AG04449 (cell line): ENCODE measurements at places on chromosomes 16 and 17.

DNA sequence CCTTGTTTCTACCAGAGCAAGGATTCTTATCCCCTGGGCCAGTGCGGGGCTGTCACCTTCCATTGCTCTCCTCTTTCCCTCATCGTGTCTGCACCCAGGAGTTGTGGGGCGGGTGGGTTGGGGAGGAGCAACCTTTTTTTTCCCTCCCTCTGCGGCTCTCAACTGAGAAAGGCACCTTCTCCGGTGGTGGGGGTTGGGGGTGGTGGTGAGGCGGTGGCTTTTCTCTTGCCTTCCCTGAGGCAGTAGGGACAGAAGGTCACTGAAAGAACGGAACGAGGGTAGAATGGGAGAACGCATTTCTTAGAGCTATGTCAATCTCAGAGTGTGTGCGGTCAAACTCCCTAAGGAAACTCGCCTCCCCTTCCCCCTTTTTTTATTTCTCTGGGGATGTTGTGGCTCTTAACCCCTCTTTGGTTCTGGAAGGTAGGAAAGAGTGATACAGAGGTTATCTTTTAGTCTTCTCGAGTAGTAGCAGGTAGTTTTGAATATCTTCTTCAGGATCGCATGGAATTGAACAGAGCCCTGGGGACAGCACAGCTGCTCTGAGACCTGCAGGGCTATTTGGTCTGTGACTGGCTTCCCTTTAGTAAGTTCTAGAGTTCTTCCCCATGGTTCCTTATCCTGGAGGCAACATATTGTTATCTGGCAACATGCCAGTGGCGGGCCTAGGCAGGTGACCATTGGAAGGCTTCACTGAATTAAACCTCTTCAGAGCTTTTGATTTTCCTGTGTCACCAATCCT is 994 bp downstream of the CLTC start:
- DNase-seq, result no peak

DNA sequence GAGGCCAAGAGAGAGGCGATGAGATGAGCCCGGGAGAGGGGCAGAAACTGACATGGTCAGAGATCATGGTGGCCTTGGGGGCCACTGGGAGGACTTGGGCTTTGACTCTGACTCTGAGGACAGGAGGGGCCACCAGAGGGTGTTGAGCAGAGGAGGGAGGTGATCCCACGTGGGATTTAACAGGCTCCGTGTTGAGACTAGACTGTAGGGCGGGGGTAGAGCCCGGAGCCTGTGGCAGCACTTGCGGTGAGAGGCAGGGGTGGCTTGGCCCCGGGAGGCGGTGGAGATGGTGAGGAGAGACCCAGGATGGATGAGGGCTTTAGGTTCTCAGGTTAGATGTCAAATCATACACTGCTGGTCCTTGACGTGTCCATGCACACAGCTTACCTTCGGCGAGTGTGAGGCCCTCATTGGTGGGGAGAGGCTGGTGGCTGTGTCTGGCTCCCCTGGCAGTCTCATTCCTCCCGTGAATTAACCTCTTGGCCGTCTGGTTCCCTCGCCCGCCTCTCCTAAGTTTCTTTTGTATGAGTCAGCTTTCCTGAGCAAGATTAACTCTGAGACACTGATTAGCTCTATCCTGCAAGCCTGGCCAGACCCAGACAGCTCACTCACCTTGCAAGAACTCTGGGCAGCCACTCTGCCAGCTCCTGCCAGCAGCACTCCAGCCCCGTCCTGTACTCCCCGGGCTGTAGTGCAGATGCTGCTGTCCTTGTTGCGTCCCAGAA is 39.7 kb downstream of the VPS35L start:
- peak; percentile 88 for DNase-seq

DNA sequence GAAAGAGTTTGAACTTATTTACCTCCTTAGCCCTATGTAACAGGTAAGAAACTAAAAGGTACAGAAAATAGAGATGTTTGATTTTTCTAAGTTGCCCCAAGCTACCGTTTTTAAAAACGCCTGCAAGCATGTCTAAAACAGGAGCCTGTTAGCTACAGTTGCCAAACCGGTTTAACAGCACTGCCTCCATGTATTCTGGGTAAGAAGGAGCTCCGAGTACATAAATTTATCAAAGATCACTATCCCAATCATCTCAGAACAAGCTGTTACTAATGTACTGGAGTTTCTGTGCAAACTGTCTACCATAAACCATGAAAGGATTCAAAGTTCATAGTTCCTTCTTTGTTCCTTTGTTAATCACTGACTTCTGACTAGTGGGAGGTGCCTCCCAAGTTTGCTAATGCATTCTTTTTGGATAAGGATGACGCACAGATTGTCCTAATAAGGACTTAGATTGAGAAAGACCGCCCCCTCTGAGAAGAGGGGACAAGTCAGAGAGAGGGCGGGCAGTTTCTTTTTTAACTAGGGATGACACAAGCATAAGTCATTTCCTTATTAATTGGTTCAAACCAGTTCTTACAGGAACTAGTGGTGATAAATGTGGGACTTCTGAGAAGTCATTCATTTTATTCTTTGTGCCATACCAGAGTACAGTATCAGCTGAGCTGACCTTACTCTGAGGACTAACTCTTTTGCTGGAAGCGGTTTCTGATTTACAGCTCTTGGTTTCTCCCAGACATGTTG is 55.3 kb downstream of the TUBD1 start:
- DNase-seq, result peak; percentile 100

DNA sequence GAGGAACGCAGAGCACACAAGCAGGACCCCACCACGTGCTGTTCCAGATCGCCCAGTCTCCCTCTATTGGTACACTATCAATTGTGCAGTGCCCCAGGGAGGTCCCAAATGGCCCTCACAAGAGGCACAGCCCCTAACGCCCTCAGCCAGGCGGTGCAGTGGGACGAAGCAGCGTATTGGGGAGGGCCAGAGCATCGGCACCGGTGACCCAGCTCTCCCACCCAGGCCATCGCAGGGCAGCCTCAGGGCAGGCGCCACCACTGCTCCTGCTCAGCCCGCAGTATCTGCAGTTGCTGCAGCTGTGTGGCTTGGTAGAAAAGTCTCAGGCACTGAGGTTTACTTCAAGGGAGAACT is 5.9 kb upstream of the FAAP100 start:
- DNase-seq, result no peak

- DNase-seq, result no peak
These were observed 67.1 kb downstream of the ABCC1 start for GRCh38 chr16:16016388-16016964.

DNA sequence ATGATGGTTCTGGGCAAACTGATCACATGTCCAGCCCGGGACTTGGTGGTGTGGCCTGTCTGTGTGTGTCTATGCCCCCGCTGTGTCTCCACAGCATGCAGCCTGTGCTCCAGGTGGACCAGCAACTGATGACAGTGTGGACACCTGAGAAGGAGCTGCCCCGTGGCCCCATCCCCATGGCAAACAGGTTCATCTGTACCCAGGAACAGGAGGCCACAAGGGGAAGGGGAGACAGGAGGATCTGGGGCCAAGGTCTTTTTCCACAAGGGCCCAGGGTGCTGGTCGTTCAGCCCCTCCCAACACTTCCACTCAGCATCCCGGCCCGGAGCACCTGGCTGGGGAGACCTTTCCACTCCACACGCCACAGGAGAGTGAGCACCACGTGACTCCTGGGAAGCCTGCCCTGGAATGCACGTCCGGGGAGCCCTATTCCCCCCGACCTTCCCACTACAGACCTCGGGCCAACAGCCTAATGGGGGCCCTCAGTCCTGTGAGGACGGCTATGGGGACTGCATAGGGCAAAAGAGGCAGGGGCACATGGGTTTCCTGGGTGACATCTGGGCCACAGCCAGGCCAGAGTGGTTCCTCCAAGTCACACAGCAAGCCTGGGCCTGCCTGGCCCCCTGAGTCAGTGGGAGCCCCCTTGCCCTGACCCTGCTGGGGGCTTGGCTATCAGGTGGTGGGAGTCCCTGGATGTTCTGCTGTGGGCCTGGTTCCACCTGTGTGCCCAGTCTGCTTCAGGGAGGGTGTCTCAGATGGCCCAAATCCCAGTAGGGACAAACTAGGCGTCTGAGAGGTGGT is 20.8 kb upstream of the NXPH3 start:
- DNase-seq, result no peak

DNA sequence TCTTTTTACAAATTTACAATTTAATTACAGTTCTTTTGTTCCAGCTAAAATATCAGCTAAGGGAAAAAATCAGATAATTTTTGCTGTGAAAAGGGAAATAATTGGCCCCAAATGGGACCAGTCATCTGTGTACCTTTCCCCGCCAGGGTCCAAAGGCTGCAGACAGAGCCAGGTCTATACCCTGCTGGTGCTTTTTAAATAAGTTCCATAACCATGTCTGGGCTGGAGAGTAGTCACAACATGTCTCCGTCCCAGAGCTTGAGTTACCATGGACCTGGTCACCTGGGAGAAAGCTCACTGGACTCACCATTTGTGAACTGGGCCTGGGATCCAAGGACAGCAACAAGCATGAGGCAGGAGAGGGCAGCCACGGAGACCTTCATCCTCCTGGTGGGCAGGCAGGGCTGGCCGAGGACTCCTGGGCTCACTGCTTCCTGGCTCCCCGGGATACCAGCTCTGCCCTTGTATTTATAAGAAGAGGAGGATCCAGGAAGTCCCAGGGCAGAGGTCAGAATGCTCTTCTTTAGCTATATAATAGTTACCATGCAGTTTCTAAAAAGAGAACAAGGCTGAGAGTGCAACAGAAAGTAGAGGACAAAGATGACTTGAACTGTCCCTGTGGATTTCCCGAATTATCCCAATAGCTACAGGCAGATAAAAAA is at the start of gene CCL15:
CCL15 (minus strand) TSS at position 444 of the 662 bp plus-strand sequence; CDS start at position 383, 61 bp downstream.
- no peak for DNase-seq

GRCh38 chr16:88468275-88469129 is 15.4 kb downstream of the ZFPM1 start:
- no peak for DNase-seq

DNA sequence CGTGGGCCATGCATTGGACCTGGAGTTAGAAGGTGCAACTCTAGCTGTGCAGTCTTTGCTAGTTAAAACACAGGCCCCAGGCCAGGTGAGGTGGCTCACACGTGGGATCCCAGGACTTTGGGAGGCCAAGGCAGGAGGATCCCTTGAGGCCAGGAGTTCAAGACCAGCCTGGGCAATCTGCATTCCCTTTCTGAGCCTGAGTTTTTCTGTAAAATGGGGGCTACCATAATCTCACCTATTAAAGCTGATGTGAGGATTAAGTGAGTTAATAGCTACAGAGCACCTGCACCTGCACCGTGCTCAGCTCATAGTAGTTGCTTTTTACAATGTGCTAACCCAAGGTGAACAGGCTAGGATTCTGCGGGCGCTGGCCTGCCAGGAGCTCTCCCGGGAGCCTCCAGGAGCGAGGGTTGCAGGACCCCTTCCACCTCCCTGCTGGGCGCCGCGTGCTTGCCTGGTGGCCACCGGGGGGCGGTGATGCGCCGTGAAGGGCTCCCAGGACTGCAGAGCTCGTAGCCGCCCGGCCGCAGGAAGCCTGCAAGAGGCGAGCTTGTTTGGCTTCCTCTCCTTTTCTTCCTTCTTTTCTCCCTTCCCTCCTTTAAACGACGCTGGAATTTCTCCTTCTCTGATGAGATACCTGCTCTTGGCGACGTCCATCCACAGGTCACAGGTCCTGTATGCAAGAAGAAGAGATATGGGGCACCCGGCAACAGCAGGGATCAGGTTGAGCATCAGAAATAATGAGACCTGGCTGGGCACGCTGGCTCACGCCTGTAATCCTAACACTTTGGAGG is 51.3 kb downstream of the ZFP90 start:
- no peak for DNase-seq

DNA sequence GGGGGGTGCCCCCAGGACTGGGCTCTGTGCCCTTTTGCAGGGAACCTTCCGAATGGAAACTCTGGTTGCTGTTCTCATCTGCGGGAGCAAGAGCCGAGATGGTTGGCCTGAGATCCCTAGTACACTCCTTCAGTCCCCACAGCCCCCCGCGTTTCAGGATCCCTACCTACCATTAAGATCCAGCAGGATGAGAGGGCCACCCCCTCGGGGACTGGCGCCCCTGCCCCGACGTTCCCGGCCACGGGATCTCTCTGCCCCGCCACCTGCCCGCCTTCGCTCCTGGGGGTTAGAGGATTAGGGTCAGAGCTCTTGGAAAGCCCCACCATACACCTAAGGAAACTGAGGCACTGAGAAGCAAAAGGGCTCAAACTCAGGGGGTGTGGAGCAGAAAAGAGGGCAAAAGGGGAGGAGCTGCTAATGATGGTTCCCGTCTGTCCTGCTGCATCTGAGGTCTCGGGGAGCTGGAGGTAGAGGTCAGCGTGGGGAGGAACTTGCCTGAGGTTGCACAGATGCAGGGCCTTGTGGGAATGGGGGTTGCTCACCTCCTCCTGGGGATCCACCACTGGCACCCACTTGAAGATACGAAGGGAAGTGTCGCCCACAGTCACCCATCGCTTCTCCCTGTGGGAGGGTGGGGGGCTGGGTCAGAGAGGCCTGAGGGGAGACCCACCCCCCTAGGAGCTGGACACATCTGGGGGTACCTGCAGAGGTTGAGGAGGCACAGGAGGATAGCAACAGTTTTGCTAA is 1.0 kb downstream of the BCL7C start:
- no peak for DNase-seq
